ENCODE measurements at places on chromosomes 11 and 22. TPM values are rescaled to one million over a fixed set of nuclear protein-coding genes. Genes with fewer than 3 reads are reported as not detected.

DNA sequence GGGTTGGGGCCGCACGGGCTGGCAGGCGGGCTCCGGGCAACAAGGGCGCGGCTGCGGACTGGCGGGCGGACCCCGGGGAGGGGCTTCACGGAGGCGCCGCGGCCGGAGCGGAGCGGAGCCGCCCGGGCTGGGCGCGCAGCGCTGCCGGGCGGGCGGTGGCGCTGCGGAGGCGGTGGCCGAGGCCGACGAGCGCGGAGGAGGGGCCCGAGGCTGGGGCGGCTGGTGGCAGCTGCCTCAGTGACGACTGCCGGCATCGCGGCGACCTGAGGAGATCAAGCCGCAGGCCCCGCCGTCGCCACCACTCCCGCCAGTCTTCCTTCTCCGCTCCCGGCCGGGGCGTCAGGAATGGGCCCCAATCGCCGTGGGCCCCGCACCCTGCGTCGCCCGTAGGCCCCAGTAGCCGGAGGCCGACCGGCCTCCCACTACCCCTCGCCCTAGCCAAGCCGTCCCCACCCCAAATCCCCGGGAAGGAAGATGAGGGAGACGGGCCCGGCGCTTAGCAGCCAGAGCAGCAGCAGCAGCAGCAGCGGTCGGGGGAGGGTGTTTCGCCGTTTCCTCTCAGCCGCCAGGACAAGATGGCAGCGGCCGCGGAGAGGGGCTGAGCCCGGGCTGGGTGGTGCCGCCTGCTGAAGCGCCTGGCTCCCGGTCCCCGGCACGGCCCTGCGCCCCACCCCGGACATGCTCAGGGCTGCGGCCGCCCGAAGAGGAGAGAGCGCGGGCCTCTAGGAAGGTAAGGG lies at the start of gene HIPK3:
TSS of gene HIPK3 (plus strand) at position 222 of the 737 bp plus-strand sequence.
- DNase-seq: peak; percentile 95

DNA sequence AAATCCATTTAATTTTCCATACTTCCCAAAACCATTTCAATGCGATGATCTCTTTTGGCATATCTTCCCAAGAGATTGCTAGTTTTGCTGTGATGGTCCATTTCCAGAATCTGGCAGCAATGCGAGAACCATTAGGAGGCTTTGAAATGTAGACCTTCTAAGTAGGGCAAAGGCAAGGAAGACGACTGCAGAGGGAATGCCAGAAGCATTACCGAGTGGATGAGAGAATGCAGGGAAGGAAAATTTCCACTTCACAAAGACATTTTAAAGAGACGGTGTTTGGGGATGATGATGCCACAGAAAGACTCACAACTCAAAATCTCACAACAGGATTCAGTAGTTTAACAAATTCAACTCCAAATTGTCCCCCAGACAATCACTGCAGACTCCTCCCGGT lies 471 bp upstream of the CEP126 start:
- no peak for DNase-seq

DNA sequence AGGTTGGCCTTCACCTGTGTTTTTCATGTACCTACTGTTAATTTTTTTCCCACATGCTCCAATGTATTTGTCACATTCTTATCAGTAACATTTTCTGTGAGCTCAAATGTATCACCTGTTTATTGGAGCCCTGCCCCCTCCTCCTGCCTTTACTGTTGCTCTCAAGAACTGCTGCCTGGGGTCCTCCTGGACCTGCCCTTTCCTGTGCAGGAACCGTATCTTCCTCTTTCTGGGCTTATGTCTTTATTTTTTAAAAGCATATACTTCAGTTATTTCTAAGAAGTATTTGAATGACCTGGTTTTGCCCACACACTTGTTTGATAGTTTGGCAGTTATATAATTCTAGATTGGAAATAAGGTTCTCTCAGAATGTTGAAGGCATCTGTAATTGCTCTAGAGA lies 5.9 kb downstream of the FAM118B start:
- DNase-seq: no peak

GRCh38 chr22:46029036-46029435 lies 52.1 kb upstream of the WNT7B start:
- DNase-seq: no peak

- no peak for DNase-seq
These were observed 13.4 kb upstream of the TPCN2 start for GRCh38 chr11:69035150-69035945.

- no peak for DNase-seq
These were observed 868 bp upstream of the SYCE3 start for GRCh38 chr22:50563413-50564160.

DNA sequence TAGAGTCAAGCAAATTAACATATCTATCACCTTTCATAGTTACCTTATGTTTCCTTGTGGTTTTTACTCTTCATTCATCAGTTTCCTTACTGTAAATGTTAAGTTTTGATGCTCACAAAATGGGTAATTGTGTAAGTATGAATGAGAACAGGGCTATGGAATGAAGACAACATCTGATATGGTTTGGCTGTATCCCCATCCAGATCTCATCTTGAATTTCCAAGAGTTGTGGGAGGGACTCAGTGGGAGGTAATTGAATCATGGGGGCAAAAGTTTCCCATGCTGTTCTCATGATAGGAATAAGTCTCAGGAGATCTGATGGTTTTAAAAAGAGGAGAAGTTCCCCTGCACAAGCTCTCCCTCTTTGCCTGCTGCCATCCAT lies 107.6 kb downstream of the CCDC34 start:
- DNase-seq: no peak

- no peak for DNase-seq
These were observed 107.0 kb upstream of the SESN3 start for GRCh38 chr11:95337972-95338429.

GRCh38 chr11:1791912-1792311 lies 28.2 kb upstream of the CTSD start:
- no peak for DNase-seq

DNA sequence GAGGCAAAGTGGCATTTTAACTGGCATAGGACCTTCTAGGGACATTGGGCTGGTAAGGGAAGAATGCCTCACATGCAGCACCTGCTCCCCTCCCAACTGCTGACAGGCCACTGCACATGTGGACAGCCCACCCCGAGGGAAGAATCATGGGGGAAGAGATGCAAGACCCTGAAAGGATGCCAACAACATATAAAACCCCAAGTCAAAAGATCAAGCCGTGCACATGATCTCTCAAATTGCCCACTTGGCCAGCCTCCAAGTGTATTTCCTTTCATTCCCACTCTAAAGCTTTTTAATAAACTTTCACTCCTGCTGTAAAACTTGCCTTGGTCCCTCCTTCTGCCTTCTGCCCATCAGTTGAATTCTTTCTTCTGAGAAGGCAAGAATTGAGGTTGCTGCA lies 947.8 kb upstream of the CCDC90B start:
- no peak for DNase-seq

DNA sequence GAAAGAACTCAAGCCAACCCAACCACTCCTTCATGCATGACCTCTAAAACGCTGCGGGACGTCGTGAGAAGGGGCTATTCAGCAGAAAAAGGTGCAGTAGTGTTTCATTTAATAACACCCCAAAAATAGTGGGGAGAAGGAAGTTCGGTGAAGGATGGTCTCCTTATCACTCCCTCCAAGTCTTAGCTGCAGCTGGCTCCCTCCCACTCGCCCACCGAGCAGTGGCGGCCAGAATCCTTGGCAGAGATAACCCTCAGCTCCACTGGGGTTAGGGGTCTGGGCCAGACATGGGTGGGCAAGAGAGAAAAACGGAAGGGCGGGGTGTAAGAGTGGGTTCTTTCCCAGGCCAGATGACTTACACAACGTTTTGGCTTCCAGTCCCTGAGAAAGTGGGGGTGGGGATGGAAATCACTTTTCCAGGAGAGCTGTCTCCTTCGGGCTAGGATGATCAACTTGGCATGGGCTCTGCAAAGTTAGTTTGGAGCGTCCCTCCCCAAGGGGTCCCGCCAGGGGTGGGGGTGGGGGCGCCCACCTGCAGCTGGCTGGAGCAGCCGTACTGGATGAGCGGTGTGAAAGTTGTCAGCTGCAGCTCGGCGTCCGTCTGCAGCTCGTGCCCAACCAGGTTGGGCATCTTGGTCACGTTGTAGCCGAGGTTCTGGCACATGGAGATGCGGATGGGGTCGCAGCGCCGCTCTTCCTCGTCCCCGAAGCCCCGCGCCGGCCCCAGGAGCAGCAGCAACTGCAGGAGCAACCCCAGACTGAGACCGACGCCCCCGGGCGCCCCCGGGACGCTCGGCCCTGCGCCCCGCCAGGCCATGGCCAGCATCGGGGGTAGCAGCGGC lies 705 bp downstream of the FZD4 start:
- peak; percentile 29 for DNase-seq

DNA sequence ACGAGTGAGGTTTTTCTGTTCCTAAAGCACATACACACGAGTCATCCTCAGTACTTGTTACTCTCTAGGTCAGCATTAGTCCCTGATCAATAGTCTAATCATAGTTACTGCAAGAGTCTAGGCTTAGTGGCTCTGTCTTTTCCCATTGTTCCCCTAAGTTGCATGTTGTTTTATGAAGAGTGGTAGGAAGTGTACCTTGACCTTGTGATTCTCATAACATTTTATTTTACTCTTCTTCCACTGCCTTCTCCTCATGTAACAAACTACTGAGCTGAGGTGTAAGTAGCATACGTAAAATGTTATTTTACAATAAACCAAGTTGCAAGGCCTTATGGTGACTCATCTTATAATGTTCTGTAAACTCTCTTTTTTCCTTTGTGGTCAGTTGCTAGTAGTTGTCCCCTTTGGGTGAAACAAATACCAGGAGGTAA lies 15.0 kb downstream of the METTL15 start:
- DNase-seq: no peak

DNA sequence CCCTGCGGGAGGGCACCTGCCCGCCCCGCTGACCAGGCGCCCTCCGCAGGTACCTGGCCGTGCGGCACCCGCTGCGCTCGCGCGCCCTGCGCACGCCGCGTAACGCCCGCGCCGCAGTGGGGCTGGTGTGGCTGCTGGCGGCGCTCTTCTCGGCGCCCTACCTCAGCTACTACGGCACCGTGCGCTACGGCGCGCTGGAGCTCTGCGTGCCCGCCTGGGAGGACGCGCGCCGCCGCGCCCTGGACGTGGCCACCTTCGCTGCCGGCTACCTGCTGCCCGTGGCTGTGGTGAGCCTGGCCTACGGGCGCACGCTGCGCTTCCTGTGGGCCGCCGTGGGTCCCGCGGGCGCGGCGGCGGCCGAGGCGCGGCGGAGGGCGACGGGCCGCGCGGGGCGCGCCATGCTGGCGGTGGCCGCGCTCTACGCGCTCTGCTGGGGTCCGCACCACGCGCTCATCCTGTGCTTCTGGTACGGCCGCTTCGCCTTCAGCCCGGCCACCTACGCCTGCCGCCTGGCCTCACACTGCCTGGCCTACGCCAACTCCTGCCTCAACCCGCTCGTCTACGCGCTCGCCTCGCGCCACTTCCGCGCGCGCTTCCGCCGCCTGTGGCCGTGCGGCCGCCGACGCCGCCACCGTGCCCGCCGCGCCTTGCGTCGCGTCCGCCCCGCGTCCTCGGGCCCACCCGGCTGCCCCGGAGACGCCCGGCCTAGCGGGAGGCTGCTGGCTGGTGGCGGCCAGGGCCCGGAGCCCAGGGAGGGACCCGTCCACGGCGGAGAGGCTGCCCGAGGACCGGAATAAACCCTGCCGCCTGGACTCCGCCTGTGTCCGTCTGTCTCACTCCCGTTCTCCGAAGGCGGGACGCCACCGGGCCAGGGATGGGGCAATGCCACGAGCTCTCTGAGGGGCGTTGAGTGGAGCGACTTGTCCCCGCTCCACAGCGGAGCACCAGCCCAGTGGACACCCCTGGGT lies 1.8 kb downstream of the GALR3 start:
- DNase-seq: no peak

DNA sequence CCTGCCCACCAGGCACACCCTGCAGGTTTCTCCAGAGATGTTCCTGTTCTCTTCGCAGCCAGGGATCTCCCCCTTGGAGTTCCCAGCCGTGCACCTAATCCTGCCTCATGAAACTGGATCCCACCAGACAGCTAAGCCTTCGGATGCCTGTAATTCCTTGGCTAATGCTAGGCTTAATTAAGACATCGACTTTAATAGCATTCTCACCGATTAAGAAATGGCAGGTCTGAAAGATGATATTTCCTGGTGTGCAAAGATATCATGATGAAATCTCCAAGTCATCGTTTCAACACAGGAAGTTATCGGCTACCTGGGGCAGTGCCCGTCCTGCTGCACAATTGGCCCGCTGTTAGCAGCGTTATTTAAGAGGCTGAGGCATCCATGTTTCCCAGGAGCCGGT lies 41.5 kb upstream of the CCND1 start:
- no peak for DNase-seq

GRCh38 chr22:49312601-49313000 lies 515.1 kb downstream of the BRD1 start:
- no peak for DNase-seq

DNA sequence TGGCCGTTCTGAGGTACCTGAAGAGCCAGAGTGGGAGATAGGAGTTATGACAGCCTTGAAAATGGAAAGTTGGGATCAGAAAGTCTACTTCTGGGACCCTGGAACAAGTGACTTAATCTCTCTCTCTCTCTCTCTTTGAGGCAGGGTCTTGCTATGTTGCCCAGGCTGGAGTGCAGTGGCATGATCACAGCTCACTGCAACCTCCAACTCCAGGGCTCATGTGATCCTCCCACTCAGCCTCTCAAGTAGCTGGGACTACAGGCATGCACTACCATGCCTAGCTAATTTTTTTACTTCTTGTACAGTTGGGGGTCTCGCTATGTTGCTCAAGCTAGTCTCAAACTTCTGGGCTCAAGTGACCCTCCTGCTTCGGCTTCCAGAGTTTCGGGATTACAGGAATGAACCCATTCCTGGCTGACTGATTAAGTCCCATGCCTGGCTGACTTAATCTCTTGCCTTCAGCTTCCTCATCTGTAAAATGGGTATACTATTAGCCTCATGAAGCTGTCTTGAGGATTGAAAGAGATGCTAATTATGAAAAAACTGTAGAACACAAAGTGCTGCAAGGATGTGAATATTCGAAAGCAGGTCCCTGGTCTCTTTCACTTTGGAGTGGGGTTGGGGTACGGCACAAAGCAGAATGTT lies 87.7 kb downstream of the UBASH3B start:
- no peak for DNase-seq

DNA sequence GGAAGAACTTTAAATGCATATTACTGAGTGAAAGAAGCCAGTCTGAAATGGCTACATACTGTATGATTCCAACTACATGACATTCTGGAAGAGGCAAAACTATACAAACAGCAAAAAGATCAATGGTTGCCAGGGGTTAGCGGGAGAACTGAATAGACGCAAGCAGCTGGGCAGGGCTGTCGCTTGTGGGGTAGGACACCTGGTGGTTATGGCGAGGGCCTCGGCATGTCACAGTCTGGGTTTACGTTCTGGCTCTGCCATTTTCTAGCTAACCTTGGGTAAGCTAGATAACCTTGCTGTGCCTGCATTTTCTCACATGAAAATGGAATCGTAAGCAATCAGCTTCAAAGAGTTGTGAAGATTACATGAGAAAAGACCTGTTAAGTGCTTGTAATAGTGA lies 55.2 kb upstream of the SYT13 start:
- DNase-seq: no peak

The KRTAP5-7 gene
- total RNA-seq: not detected

The MAPK8IP1 gene
- total RNA-seq: 5.0 TPM

The SMDT1 gene
- total RNA-seq: 11.2 TPM

The SMC1B gene
- not detected for total RNA-seq

The ADM2 gene
- not detected for total RNA-seq

The APOL3 gene
- 40.0 TPM for total RNA-seq

The RAB38 gene
- 26.9 TPM for total RNA-seq

The MFRP gene
- total RNA-seq: not detected

The SEPTIN5 gene
- total RNA-seq: 102 TPM

The OR4A47 gene
- total RNA-seq: not detected

The ATXN10 gene
- 42.9 TPM for total RNA-seq
